Activated T-cell treated with anti-CD3 and anti-CD28 coated beads for 48 hours (primary cell): ENCODE measurements at places on chromosomes 16 and 17.
A peak's percentile ranks its signal among the peaks of the same experiment; 100 is the strongest.

- DNase-seq = no peak
Observed at GRCh38 chr16:79168321-79168720, 432.2 kb downstream of the MAF start.

DNA sequence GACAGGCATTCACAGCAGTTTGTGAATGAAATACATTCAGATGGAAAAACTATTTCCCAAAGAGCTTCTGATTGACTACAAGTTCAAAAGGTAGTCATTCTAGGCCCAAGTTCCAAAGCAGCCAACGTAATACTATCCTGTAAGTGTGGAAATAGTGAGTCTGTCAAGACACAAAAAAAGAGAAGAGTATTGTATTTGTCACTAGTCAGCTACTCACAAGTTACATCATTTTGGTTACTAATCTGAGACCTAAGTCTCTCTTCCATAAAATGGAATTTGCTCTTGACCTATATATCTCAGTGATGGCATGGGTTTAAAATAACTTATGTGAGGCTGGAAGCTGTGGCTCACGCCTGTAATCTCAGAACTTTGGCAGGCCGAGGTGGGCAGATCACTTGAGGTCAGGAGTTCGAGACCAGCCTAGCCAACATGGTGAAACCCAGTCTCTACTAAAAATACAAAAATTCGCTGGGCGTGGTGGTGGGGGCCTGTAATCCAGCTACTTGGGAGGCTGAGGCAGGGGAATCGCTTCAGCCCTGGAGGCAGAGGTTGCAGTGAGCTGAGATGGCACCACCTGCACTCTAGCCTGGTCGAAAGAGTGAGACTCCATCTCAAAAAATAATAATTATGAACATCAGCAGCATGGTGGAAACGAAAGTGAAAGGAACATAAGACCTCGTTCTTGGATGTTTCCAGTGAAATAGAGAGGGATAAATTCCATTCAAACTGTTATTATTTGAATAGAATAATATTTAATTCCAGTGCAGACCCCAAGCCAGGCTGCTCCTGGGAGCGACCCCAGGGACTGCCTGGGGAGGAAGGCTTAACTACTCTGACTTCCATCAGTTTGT lies 2.9 kb downstream of the CMC2 start:
- DNase-seq = no peak

- DNase-seq = no peak
Observed at GRCh38 chr17:61201211-61201610, 198.4 kb upstream of the TBX2 start.

- no peak for DNase-seq
Observed at GRCh38 chr17:72967977-72968585, 124.4 kb downstream of the SLC39A11 start.

- DNase-seq = peak; percentile 85
Observed at GRCh38 chr16:29807426-29808218, 1.3 kb downstream of the MAZ start.

GRCh38 chr16:77679391-77679790 lies 42.9 kb upstream of the NUDT7 start:
- DNase-seq = no peak

GRCh38 chr17:37833237-37833859 lies 88.5 kb upstream of the HNF1B start:
- DNase-seq = no peak

DNA sequence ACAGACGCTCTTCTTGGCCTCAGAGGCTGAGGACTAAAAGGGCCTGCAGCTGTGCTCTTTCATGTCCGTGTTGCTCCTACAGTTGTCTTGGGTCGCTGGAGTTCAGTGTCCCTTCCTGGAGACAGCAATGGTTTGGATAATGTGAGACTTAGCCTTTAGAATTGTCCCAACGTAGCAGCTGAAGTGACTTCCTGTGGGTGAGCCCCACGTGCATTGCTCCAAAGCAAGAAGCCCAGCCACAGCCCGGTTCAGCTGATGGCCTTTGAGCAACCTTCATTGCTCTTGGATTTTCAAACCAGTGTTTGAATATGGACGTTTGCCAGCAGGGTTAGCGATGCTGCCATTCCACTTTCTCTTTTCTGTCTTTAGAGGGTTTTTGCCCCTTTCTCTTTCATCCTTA lies 19.7 kb downstream of the TMEM11 start:
- no peak for DNase-seq

DNA sequence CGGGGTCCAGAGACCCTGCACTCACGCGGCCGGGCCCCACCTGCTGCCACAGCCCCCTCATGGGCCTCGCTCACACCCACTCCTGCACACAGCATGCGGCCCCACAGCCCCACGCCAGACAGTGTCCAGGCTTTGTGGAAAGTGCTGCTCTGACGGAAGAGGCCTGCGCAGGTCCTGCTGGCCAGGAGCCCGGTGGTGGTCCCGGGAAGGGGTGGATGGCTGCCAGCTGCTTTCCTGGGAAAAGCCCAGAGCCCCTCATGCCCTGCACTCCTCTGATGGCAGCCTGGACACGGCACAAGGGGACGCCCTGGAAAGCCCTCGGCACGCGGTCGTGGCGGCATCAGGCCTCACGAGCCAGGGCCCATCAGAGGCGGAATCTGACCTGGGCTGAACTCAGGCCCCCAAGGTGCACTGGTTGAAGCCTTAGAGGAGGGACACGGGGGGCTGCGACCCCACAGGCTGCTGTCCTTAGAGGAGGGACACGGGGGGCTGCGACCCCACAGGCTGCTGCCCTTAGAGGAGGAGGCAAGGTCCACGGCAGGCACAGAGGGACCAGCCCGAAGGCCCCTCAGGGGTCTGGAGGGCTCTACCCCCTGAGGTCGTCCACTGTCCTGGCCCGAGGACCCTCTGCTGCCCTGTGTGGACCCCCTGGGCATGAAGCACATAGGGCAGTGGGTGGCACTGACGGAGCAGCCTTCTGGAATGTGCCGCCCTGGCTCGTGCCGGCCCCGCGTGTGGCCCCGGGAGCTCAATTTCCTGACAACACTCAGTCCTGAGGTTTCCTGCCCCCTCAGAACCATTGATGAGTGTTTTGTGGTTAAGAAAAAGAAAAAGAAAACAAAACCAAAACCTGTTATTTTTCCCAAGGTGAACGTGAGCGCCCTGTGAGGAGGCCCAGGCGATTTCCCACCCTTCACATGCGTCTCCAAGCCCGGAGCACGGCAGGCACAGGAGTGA lies 22.1 kb downstream of the SOX8 start:
- peak; percentile 49 for DNase-seq

GRCh38 chr17:4177806-4178205 lies 34.8 kb downstream of the CYB5D2 start:
- DNase-seq = no peak

- DNase-seq = no peak
Observed at GRCh38 chr16:22857296-22858025, 43.5 kb downstream of the HS3ST2 start.

GRCh38 chr16:82835487-82836155 lies 208.9 kb downstream of the CDH13 start:
- DNase-seq = no peak

DNA sequence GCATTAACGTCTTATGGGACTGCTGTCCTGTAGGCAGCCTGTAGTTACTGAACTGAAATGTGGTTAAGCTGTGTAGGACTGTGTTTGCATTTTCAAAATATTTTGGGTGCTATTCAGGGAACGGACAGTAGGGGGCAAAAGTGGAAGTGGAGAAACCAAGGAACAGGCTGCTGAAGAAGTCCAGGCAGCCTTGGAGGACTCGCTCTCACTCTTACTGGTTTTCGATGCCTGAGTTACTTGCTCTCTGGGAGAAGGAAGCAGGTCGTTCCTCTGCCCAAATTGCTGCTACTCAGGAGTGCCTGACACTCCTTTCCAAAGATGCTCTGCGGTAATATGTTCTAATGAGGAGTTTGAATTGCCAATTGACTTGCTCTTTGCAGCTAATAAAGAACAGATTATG lies 64.5 kb upstream of the RBFOX1 start:
- no peak for DNase-seq

DNA sequence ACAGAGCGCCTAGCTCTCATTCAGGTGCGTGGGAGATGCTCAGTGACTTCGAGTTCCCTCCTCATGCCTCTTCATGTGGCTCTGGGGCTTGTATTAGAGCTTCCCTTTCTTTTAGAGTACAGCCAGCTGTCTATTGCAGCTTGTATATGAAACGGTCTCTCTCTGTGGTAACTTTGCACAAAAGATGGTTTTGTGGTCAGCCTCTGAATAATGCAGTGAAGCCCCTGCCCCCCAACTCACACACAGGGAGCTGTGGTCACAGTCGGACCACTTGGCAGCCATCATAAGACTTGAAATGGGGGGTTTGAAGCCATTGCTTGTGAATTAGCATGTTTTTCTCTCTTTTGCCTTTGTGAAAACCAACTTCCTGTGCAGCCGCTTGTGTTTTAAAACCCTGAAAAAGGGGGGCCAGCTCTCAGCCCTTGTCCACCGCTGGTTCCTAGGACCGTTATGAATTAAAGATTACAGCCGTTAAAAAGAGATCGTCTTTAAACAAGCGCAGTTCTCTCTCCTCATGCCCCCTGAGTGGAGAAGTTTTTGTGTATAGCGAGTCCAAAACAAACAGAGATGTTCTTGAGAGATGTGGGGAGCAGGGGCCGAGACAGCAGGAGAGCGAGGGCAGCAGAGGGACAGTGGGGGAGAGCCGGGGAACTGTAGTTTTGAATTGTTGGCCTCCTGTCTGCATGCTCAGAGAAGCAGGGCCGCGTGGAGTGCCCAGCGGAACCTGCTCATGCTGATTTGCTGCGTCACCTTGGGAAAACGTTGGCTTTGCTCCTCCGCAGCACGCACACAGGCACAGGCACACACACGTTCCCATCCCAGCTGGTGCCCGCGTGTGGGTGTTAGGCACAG lies 199.0 kb downstream of the MSI2 start:
- DNase-seq = no peak

DNA sequence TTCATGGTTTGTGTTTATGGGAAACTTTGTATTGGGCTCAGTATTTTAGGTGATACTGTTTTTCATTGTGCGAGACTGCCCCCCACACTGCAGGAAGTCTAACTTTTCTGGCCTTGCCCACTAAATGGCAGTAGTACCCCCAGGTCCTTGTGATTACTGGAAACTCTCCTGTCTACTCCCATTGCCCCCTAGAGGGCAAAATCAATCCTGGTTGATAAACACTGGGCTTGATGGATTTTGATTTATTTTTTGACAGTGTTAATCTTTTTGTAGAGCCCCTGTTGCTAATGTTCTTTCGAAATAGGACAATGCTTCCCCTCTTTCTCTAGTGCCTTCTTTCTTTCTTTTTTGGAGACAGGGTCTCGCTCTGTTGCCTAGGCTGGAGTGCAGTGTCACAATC lies 15.5 kb downstream of the METTL9 start:
- no peak for DNase-seq

DNA sequence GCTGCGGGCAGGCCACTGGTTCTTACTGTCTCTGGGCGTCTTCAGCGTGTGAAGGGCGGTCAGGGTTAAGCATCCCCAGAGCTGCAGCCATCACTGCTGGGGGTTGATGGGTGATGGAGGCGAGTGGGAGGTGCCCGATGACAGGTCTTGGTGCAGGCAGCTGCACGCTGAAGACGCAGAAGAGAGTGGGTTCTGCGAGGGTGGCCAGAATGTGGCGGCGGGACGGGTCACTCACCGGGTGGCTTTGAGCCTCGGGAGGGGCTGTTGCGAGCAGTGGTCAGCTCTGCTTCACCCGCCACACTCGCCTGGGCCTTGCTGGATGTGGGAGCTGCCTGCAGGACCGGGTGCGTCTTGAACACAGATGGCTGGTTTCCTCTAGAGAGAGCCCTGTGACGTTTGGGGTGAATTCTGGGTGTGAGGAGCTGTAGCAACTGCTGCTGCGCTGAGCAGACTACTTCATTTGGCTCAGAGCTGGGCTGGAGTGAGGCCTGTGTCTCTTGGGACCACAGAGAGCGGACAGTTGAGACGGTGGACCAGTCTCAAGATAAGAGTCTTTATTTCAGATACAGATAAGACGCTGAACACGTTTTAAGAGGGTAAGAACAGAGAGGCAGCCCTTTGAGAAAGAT lies 44.6 kb upstream of the ZNF750 start:
- DNase-seq = no peak

- DNase-seq = no peak
Observed at GRCh38 chr16:15034266-15035162, 21.4 kb downstream of the NTAN1 start.

DNA sequence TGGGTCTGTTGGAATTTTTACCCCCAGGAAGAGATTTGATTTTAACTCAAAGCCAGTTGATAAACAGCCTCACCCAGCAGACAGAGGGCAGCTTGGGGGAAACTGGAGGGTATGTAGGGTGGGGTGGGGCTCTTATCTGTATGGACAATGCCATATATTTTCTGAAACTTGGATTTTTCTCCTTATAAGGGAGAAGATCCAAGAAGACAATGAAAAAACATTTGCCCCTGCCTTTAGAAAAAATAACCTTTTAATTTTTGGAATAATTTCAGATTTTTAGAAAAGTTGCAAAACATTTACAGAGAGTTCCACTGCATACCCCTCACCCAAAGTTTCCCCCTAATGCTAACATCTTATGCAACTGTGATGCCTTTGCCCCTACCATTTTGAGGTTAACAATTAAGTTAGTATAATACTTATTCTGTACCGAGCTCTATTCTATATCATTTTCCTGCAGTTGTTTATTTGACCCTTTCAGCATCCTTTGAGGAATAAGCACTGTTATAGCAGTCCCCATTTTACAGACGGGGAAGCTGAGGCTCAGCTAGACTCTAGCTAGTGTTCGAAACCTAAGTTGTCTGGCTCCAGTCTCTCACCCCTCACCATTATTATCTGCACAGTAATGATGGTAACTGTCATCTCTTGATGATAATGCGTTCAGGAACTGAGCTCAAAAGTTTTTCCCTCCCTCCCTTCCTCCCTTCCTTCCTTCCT lies 66.4 kb downstream of the PRKCB start:
- no peak for DNase-seq

DNA sequence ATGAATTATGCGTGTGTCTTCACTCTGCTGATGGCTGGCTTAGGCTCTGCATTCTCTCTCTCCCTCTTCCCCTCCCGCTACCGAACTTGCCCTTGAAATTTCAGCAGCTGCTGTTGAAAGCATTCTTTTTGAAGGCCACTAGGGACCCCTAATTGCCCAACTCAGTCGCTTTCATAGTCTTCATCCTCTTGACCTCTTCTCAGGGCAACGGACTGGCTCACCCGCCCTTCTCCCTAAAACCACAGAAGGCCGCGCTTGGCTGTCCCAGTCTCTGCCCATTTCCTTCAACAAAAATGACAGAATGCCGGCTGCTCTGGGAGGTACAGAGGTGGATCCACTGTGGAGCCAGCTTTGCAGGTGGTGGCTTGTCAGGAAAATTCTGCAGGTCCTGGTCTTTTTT lies 21.0 kb upstream of the FMNL1 start:
- no peak for DNase-seq
